Ovary (tissue), 10 donors: ENCODE measurements at places on chromosomes 2 and 18. TPM values are rescaled to one million over a fixed set of nuclear protein-coding genes. Genes with fewer than 3 reads are reported as not detected.

The CAPN13 gene
- 0.23 TPM for total RNA-seq

The KRTCAP3 gene
- total RNA-seq = 3.3 TPM

The MOCOS gene
- 14.3 TPM for total RNA-seq

The MSTN gene
- total RNA-seq = 0.13 TPM

The ZNF514 gene
- 24.4 TPM for total RNA-seq

The SEMA4C gene
- total RNA-seq = 59.2 TPM

The CRYBA2 gene
- total RNA-seq = not detected

The ABCG8 gene
- 0.05 TPM for total RNA-seq

The MRPL30 gene
- total RNA-seq = 20.6 TPM

The CD207 gene
- 0.48 TPM for total RNA-seq

The GTF2A1L gene
- not detected for total RNA-seq

The LAMA1 gene
- 2.6 TPM for total RNA-seq

The NLRC4 gene
- 0.23 TPM for total RNA-seq

The CYRIA gene
- 21.3 TPM for total RNA-seq
